ENCODE measurements at places on chromosomes 6 and 20.

DNA sequence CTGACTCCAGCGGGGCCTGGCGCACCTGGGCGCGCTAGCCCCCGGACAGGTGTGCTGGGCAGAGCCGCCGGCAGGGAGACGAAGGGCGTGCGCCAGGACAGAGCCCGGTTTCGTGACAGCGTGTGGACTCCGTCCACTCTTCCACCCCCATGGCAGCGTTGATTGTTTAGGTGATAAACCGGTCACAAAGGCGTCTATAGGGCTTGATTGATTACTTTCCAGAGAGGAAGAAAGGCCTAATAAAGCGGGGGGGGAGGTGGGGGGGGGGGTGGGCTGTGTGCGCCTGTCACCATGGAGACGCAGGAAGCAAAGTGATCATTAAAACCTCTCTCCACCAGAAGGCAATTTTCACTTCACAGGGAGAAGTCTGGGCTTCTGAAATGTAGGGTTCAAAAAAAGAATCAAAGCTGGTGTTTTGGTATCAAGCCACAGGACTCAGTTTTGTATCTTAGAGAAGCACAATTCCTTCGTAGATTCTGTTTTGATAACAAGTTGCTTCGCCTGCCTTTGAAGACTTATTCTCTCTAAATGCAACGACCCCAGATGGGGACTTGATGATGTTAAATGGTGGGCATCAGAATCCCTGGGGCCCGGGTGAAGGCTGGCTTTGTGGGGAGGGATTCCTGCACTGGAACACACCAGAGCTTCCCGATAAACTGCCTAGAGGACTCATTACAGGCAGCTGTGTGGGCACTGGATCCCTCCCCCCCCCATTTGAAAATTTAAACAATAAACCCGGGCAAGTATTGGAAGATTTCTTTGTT is 1.4 kb downstream of the PHACTR3 start:
- H3K27ac ChIP-seq: no peak overlapping the region
- no peak for DNase-seq
- H3K27me3 ChIP-seq: peaks cover 79% of the 10 kb centered on the region
- no peaks in the 10 kb centered on the region for H3K4me1 ChIP-seq
- H3K36me3 ChIP-seq: no peaks in the 10 kb centered on the region

DNA sequence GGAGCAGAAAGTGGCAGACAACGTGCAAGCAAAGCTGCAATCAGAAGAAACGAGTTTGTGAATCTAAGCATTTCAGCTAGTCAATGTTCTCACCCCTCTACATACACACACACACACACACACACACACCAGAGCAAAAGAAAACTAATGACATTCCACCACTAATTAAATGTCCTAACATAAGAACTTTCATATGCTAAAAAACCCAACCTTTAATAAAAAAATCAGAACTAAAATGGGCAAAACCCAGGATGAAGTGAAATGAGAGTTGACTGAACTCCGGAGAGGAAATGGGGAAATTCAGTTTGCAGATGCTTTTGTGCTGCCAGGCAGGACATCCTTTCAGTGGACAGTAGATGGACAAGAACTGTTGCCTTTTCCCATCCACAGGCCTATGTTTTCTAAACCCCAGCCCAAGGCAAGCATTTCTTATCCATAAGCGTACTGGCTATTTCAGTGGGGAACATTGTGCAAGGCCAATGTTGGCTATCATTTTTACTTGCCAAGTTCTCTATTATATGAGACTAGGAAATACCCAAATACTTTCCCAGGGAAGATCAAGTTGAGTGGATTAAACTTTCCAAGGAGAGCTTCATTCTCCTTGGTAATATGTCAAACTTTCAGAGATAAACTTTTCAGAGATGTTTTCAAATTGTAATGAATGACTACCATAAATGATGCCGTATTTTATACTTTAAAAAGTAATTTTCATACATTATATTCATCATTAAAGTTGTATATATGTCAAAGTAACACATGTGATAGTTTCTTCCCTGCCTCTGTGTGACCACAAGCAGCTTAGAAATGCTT is 27.3 kb downstream of the RIN2 start:
- peak overlapping the region; percentile 91 for H3K27ac ChIP-seq
- H3K4me1 ChIP-seq: peaks cover 43% of the 10 kb centered on the region
- no peak for DNase-seq
- no peaks in the 10 kb centered on the region for H3K27me3 ChIP-seq
- peaks cover 22% of the 10 kb centered on the region for H3K36me3 ChIP-seq
- H3K4me3 ChIP-seq: no peak overlapping the region

- no peak overlapping the region for H3K4me3 ChIP-seq
- peak overlapping the region; percentile 39 for H3K27ac ChIP-seq
- DNase-seq: no peak
- H3K4me1 ChIP-seq: peaks cover 17% of the 10 kb centered on the region
- no peaks in the 10 kb centered on the region for H3K36me3 ChIP-seq
- H3K27me3 ChIP-seq: no peaks in the 10 kb centered on the region
These were observed 30.0 kb downstream of the KCNG1 start for GRCh38 chr20:50992733-50993457.

DNA sequence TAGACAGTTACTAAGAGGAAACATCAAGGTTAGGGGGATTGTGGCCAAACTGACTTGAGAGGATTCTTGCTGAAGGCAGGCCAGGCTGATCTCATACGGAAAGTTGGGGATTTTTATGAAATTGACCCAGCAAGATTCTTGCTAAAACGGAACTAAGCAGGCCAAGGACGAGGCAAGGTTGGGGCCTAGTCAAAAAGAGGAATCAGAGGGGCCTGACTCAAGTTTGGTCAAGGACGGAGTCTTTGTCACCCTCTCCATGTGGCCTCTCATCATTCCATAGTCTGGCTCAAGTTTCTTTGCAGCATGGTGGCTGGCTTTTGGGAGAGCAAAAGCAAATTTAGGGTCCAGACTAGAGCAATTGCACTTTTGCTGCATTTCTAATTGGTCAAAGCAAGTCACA is 7.9 kb upstream of the HECA start:
- H3K4me3 ChIP-seq: no peak overlapping the region
- DNase-seq: no peak
- no peak overlapping the region for H3K27ac ChIP-seq

GRCh38 chr6:111721753-111722154 is 116.1 kb upstream of the TRAF3IP2 start:
- no peaks in the 10 kb centered on the region for H3K27me3 ChIP-seq
- H3K4me1 ChIP-seq: peaks cover 7% of the 10 kb centered on the region
- no peak overlapping the region for H3K4me3 ChIP-seq
- H3K36me3 ChIP-seq: peaks cover 27% of the 10 kb centered on the region
- DNase-seq: no peak

DNA sequence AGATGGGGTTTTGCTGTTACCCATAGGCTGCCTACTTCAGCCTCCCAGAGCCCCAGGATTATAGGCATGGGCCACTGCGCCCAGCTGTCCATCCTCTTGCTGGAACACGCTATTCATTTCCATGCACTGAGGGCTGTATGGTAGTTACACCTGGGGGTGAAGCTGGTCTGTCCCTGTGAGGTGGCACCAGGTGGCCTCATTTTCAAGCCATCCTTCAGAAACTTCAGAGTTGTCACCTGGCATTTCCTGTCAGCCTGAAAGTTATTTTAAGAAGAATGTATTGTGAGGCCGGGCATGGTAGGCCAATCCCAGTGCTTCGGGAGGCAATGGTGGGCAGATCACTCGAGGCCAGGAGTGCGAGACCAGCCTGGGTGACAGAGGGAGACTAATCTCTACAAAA is 147.6 kb downstream of the DTNBP1 start:
- H3K36me3 ChIP-seq: peaks cover 58% of the 10 kb centered on the region
- H3K4me3 ChIP-seq: no peak overlapping the region

GRCh38 chr6:75431379-75431778 is 62.2 kb downstream of the FILIP1 start:
- peaks cover 52% of the 10 kb centered on the region for H3K4me1 ChIP-seq
- H3K4me3 ChIP-seq: no peak overlapping the region
- H3K27me3 ChIP-seq: no peaks in the 10 kb centered on the region
- H3K36me3 ChIP-seq: peaks cover 5% of the 10 kb centered on the region
- peak overlapping the region; percentile 95 for H3K27ac ChIP-seq
- no peak for DNase-seq

DNA sequence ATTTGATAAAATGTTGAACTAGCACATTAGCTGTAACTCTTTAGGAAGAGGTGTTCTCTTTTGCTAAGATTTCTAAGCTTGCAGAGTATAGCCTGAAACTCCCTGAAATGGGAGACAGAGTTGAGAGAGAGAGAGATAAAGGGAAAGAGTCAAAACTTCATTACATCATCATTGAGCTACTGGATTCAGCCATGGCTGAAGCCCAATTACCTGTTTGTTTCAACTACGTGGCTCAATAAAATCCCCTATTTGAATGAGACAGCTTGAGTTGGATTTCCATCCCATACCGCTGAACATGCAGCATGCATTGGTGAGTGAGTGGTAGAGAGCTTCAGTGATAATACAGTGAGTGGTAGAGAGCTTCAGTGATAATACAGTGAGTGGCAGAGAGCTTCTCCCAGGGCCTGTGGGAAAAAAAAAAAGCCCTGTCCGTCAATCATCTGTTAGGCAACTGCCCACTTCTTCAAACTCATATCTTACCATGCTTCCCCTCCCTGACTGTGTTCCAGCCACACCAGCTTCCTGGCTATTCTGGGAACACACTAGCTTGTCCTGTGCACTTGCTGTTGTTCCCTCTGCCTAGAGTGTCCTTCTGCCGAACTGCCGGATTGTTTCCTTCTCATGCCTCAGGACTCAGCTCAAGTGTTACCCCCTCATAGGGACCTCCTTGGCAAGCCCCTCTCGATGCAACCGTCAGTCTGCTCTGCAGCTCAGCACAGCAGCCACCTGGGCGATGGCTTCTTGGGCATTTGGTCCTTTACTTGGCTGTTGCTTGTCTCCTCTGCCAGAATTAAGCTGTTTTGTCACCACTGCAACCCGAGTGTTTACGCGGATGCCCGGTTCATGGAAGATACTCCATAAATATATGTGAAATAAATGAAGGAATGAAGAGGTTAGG is 91.3 kb upstream of the EYA2 start:
- DNase-seq: no peak
- H3K27ac ChIP-seq: no peak overlapping the region
- no peaks in the 10 kb centered on the region for H3K36me3 ChIP-seq
- H3K4me3 ChIP-seq: no peak overlapping the region

- H3K27me3 ChIP-seq: no peaks in the 10 kb centered on the region
- H3K36me3 ChIP-seq: peaks cover 7% of the 10 kb centered on the region
- H3K4me1 ChIP-seq: no peaks in the 10 kb centered on the region
- DNase-seq: no peak
- no peak overlapping the region for H3K4me3 ChIP-seq
These were observed 14.6 kb upstream of the CDK5RAP1 start for GRCh38 chr20:33415948-33416347.

DNA sequence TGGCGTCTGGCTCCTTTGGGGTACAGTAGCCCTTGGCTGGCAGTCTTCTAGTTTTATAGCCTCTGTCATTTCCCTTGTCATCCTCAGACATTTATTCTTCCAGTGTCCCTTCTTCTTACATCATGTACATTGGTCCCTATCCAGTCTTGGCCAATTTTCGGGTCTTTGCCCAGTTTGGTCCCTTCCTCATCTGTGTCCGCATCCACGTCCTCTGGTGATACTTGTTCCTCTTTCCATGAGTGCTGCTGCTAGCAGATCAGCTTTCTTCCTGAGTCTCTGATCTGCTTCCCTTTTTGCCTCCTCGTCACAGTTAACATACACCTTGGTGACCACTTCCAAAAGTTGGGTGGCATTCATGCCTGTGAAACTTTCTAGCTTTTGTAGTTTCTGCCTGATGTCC is 86.2 kb upstream of the GPR6 start:
- no peaks in the 10 kb centered on the region for H3K27me3 ChIP-seq
- H3K27ac ChIP-seq: no peak overlapping the region
- no peak for DNase-seq
- peaks cover 7% of the 10 kb centered on the region for H3K36me3 ChIP-seq
- no peak overlapping the region for H3K4me3 ChIP-seq

- no peak overlapping the region for H3K4me3 ChIP-seq
- peaks cover 4% of the 10 kb centered on the region for H3K4me1 ChIP-seq
- H3K27me3 ChIP-seq: no peaks in the 10 kb centered on the region
- H3K36me3 ChIP-seq: peaks cover 56% of the 10 kb centered on the region
These were observed 38.5 kb downstream of the TBC1D7 start for GRCh38 chr6:13289789-13290318.

- DNase-seq: no peak
- peaks cover 45% of the 10 kb centered on the region for H3K36me3 ChIP-seq
- no peaks in the 10 kb centered on the region for H3K4me1 ChIP-seq
- H3K4me3 ChIP-seq: no peak overlapping the region
- H3K27ac ChIP-seq: no peak overlapping the region
These were observed 57.1 kb downstream of the AGPAT4 start for GRCh38 chr6:161216616-161217205.

DNA sequence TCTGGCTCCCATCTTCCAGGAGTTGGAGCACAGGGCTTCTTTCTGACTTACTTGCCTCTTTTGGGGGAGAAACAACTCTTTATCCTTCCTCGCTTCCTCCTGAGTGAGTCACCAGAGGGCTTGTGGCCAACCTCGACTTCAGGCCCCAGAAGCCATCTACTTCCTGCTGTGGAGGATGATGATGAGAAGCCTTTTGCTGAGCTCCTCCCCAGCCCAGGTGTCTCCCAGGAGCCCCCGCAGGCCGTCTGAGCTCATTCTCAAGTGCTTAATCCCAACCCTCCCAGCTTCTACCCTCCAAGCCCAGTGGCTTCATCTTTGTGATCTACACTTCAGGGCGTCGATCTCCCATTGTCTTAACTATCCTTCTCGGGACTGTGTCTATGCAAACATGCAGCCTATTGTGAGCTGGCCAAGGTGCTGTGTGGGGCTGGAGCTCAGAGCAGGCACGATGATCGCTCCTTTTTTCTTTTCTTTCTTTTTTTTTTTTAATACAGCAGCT is 27.9 kb downstream of the SDCBP2 start:
- H3K4me1 ChIP-seq: no peaks in the 10 kb centered on the region
- no peaks in the 10 kb centered on the region for H3K36me3 ChIP-seq
- no peak overlapping the region for H3K27ac ChIP-seq
- H3K27me3 ChIP-seq: no peaks in the 10 kb centered on the region
- no peak for DNase-seq

DNA sequence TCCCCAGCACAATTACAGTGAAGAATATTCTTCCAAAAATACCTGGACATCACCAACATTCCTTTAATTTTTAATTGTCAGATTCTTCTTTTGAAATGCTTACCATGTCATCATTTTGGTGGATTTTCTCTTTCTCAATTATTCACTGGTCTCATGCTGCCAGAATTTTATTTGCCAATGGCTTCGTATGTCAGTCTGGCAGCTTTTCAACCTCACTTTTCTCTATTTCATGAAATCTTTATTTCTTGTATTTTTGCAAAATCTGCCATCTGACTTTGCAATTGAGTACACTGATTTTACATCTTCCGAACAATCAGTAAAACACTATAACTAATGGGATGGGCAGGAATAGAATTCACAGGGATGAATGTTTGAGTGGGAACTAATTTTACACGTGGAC is 84.1 kb downstream of the BTBD9 start:
- peaks cover 3% of the 10 kb centered on the region for H3K36me3 ChIP-seq
- no peak overlapping the region for H3K27ac ChIP-seq
- H3K27me3 ChIP-seq: no peaks in the 10 kb centered on the region

GRCh38 chr20:21653628-21654027 is 51.8 kb upstream of the PAX1 start:
- peaks cover 44% of the 10 kb centered on the region for H3K27me3 ChIP-seq
- DNase-seq: no peak
- peaks cover 7% of the 10 kb centered on the region for H3K4me1 ChIP-seq
- H3K4me3 ChIP-seq: no peak overlapping the region
